Activated T-cell treated with anti-CD3 and anti-CD28 coated beads for 1 hour (primary cell): ENCODE measurements at places on chromosomes 11 and 22.

GRCh38 chr11:12174477-12175143, 64.2 kb downstream of the MICAL2 start:
- DNase-seq = no peak

DNA sequence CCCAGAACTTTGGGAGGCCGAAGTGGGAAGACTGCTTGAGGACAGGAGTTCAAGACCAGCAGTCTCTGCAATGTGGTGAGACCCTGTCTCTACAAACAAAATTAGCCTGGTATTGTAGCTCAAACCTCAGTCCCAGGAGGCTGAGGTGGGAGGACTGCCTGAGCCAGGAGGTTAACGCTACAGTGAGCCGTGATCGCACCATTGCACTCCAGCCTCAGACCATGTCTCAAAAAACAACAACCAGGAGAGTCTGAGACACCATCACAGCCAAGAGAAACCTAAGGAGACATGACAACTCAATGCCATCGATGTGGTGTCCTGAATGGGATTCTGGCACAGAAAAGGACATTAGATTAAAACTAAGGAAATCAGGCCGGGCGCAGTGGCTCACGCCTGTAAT, 28.3 kb upstream of the KDM2A start:
- no peak for DNase-seq

GRCh38 chr11:84780689-84781293, 846.4 kb downstream of the DLG2 start:
- DNase-seq = no peak

DNA sequence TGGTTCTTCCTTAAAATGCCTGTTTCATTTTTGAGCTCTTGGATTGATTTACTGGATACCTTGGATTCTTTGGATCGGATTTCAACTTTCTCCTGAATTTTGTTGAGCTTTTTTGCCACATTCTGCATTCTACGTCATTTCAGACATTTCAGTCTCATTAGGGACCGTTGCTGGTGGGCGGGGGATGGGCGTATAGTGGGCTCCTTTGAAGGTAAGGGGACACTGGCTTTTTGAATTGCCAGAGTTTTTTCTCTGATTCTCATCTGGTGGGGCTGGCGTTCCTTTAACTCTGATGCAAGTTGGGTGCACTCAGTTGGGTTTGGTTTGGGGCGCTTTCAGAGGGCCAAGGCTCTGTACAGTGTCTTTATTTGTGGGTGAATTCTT, 216.5 kb downstream of the DYNC2H1 start:
- no peak for DNase-seq

DNA sequence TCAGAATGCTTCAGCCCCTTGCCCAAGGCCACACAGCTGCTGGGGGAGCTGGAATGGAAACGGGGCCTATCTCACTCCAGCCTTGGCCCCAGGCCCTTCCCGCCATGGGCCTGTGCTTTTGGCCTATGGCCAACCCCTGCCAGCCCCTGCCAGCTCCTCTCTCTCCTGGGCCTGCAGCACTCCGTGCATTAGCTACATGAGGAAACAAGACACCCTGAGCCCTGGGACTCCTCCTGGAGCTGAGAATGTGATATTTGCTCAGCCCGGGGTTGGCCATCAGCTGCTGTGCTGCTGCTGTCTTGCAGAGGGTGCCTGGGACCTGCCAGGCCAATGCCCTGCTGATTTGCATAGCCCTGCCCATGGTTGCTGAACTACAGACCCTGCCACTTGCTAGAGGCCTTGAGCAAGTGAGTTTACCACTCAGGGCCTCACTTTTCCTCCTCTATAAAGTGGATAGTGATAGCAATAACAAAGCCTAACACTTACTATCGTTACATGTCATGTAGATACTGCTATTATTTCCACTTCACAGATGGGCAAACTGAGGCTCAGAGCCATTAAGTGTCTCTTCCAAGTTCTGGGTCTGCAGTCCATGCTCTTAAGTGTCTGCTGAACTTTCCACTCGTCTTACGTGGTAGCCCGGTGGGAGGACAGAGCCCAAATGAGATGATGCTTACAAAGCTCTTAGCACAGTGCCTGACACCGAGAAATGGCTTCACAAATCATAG, 99.6 kb downstream of the KIAA1671 start:
- no peak for DNase-seq

DNA sequence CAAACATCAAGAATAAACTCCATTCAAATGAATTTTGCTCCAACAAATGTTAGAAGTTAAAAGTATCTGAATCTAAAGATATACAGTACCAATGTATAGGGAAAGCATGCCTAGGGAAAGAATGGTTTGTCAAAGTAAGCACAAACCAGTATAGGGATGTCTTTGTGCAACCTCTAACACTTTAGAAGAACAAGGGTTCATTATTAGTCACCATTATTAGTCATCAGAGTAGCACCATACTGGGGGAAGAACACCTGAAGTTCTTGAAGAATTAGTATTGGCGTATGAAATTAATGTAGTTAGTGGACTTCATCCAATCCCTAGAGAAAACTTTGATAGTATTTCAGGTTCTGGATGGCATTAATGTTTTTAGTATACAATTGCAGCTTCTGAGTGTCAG, 943.7 kb downstream of the METTL15 start:
- DNase-seq = no peak

DNA sequence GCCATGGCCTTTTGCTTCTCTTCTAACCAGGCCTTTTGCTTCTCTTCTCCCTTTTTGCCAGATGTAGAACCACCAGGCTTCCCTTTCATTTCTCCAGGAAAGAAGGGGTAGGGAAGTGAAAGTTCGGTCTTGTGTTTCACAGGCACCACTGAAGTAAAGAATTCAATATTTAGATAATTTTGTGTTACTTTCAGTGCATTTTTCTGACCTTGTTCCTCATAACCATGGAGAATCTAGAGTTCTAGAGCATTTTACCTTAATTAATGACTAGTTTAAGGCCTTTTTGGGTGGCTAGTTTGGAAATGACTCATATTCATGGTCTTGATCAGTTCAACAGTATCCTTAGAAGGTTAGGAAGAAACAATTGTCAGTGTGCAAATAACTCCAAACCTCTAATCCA, 22.7 kb downstream of the GRAMD1B start:
- DNase-seq = no peak

DNA sequence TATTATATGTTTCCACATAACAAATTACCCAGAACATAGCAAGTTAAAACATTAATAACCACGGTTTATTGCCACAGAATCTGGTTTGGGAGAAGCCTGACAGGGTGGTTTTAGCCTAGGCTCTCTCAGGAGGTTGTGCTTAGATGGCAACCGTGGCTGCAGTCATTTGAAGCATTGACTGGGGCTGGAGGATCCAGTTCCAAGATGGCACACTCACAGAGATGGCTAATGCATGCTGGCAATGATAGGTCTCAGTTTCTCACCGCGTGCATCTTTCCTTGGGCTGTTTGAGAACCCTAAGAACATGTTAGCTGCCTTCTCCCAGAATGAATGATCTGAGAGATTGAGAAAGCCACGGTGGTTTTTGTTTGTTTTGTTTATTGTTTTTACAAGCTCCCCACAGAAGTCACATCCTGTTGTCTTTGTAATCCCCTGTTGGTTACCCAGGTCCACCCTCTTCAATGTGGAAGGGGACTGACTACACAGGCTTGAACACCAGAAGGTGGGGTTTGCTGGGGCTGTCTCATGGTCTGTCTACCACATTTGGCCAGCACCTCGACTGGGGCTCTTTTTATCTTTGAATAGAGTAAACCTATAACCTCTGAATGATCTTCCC, 36.6 kb upstream of the GRAMD1B start:
- no peak for DNase-seq

GRCh38 chr11:64656862-64657261, 65.8 kb downstream of the SLC22A12 start:
- DNase-seq = no peak

- DNase-seq = no peak
Measured at GRCh38 chr11:45811109-45811435, 6.1 kb downstream of the SLC35C1 start.

DNA sequence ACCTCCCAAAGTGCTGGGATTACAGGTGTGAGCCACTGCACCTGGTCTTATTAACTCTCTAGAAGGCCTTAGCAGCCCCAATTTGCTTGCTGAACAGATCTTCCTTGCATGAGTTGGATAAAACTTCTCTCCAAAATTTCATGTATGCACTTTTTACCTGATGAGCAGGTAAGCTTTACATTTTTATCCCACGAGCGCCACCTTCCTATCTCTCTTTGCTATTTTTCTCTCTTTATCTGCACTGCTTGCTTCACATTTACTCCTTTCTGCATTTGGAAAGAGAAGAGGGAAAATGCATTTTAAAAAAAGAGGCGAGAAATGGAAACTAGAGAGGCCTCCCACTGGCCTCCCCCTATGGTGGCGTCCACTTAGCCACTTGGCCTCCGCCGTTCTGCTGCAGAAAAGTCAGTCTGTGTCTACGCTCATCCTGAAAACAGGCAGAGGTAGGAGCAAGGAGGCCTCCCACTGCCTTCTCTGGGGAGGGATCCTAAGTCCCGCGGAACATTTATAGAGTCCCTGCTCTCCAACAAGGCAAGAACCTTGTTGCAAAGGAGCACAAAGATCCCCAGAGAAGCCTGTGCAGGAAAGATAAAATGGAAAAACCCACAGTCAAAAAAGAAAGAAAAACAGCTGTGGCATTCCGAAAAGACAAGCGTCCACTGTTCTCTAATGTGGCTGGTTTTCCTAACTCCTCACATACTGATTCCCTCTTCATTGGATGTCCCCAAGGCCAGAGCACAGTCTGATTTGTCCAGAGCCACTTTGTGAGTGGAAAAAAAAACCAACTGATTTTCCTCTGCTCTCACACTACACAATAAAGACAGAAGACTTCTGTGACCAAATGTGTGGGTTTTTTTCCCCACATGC, 62.2 kb upstream of the INCENP start:
- no peak for DNase-seq

GRCh38 chr11:111427471-111427912, 48.4 kb upstream of the POU2AF1 start:
- no peak for DNase-seq

DNA sequence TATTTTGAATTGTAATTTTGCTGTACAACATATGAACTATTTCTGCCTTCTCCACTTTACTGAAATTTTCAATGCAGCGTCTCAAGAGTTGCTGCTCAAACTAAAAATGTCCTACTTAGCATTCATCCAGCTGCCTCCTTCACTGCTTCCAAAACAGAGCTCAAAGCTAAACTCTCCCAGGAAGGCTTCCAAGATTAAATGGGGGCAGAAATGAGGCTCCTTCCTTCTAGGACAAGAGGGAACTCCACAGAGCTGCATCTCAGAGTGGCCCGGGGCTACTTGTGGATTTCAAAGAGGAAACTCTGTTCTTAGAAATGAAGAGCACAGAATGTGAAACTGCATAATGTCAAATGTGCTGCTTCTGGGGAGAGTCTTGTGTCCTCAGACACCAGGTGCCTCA, 295.9 kb upstream of the NCAM1 start:
- DNase-seq = no peak

DNA sequence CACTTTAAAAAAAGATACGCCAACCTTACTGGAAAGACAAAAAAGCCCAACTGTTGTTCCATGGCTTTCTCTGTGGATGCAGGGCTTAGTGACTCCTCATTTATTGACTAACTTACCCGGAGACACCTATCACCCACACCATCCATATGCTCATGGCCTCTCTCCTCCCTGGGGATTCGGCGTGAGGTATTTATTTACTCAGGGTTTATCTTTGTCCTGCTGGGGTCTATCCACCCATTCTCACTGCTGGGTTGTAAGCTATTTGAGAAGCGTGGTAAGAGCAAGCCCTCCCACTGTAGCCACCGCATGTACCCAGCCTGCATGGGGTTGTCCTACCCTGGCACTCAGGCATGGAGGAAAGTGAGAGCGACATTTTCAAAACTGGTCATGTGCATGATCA, 93.6 kb downstream of the NELL1 start:
- no peak for DNase-seq

- DNase-seq = no peak
Measured at GRCh38 chr22:21827628-21828267, 39.7 kb downstream of the MAPK1 start.

DNA sequence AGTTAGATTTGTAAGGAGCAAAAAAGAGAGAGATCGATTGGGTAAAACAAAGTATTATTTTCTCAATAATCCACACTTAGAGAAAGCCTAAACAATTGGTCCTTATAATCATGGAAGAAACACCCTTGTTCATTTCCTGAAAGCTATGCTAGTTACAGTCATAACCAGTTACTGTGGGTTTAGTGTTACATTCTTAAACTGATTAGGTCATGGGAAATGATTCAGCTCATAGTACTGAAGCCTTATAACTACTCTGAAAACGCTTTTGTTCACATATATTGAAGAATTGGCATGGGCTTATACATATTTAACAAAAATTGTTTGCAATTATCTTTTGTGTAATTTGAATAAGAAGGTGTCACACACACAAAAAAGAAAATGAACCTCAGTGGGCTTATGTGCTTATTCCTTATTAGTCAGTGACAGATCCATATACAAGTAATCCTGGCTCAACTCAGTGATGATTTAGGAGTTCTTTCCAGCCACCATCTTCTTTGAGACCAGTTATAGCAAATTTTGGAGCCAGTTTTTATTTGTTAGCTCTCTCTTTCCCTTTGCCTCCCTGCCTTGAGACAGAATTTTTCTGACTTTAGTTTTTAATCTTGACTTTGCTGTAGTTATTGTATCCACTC, 198.5 kb upstream of the CTSC start:
- DNase-seq = no peak

GRCh38 chr11:81071606-81072005, 1630.8 kb upstream of the TENM4 start:
- no peak for DNase-seq
